Activated CD4-positive, alpha-beta T cell treated with anti-CD3 and anti-CD28 coated beads, Interleukin-2, amount 50 U/mL, for 4 hours (primary cell): ENCODE measurements at places on chromosomes 1 and 21.
A peak's percentile ranks its signal among the peaks of the same experiment; 100 is the strongest.

DNA sequence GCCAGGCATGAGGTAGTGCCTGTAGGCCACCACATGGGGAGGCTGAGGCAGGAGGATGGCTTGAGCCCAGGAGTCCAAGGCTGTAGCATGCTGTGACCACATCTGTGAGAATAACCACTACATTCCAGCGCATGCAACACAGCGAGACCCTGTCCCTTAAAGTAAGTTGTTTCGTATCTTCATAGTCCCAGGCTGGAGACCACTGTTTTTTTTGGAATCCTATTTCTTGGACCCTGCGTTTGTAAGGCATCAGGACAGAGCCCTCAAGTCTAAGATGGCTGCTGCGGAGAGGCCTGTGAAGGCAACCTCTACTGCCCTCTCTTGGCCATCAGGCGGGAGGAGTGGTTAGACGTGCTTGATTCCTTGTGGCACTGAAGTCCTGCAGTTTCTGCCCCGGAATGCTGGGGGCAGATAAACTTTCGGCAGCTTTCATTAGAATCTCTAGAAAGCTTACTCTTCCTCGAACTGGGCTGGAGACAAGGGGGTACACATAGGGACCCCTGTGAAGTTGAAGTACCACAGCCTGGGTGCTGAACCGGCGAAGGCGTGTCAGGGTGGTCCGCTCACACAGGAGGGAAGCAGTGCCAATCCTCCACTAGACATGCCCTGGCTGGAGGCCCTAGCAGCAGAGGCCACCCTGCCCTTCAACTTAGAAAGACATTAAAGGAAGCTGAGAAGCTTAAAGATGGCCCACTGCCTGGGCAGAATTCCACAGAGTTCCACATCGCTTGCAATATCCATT lies 36.6 kb downstream of the RABIF start:
- DNase-seq, result no peak

DNA sequence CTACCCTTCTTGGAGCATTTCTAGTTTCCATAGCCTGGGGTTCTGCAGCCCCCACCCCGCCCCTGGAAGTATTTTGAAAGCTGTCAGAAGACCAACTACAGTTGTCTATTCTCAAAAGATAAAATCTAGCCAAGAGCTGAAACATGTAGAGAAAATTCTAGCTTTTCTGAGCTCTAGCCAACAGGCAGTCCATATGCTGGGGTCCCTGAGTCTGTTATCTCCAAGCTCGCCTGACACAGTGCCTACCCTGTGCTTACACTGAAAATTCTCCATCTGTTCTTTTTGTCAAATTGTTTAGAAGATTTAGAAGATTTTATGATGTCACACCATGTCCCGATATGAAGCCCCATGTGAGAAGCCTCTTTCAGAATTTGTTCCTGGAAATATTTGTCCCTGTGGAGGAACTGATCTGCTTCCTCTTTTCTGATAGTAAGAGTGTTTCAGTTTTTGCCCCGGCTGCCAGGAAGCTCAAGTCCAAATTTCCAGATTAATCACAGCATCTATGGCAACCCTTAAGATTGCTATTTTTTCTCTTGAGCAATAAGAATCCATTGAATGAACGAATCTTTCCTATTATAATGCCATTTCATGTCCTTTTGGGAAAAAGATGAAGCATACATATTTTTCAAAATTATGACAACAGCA lies 23.7 kb upstream of the CSF3R start:
- DNase-seq, result no peak

DNA sequence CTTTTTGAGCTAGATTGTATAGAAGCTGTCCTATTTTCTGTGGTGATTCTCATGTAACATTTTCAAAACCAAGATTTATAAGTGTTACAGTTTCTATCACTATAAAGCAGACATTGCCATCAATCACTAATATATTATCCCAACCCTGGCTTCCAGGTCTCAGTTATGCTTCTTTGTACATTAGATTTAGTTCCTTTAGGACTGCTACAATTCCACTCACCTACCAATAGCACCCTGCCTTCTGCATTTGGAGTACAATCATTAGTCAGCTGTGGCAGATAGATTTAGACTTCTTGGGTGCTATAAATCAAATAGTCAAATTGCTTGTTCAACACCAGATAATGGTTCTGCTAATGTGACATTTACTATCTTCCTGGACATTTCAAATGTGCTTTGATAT lies 281.6 kb downstream of the BRINP3 start:
- DNase-seq, result no peak

DNA sequence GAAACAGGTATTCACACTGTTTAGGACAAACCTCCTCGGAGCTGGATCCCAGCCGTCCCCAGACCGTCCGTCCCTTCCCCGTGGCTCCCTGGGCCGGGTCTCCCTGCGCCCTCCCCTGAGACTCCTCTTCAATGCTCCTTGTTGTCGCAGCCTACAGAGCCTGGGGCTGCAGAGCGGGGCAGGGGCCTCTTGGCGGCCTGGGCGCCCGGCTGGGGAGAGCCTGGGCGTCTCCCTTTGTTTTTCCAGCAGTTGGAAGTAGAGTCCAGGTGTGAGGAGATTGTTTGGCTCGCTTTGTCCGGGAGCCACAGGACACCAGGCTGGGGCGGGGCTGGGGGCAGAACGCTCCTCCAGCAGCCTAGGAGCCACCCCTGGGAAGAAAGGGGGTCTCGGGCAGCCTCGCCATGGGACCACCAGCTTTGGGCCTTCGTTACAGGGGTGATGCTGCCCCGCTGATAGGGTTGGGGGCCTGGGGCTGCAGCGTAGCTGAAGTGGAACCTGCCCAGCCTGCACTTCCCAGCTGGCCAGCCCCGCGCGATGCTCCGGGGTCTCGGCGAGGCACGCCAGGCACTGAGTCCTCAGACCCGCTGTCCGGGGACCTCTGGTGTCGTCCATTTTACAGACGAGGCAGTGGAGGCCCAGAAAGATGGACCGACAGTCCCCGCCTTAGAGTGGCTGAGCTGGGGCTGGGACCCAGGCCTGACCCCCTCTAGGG lies 66.9 kb downstream of the PRDM16 start:
- no peak for DNase-seq

DNA sequence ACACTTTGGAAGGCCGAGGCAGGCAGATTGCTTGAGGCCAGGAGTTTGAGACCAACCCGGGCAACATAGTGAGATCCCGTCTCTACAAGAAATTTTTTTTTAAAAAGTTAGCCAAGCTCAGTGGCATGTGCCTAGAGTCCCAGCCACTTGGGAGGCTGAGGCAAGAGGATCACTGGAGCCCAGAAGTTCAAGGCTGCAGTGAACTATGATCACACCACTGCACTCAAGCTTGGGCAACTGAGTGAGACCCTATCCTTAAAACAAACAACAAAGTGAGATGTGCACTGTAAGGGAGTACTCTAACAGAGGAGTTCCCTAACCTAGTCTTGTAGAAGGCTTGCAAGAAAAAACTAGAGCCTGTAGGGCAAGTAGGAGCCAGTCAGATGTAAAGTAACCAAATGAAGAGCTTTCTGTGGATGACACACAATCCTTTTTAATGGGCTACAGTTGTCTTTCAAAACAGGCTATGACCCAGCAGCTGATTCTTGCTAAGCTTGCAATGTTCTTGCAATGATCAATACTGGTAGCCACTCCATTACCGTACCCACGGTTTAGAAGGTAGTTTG lies 38.0 kb upstream of the SRP9 start:
- DNase-seq, result no peak

DNA sequence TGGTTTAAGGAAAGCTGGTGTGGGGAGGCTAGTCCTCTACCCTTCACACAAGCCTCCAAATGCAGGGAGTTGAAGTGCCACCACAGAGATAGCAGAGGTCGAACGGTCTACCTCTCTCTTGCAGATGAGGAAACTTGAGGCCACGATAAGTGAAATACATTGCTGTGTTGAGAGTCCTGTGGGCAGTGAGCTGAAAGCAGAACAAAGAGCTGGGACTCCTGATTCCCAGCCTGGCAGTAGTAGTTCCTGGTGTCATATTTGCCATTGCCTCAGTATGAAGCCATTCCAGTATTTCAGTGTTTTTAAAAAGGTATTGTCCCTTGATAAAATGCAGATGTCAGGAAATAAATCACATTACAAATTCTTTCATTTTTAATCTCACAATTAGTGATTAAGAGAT lies 28.6 kb downstream of the AK4 start:
- no peak for DNase-seq

DNA sequence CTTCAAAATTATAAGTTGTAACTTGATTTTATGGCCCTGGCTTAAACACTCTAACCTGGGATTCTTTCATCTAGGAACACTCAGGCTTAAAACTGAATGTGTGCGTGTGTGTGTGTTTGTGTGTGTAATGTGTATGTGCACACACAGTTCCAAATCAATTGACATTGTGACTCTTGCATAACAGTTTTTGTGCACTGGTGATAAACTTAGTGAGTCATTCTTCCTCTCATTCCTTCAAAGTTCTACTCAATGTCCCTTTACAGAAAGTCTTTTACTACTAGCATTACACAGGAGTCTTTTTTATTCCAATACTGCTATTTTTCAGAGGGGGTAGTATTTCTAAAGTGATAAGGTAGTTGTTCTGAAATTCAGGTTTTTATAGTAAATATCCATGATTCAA lies 943.6 kb downstream of the KCNT2 start:
- no peak for DNase-seq

GRCh38 chr1:67312615-67313014 lies 4.9 kb downstream of the IL12RB2 start:
- no peak for DNase-seq

DNA sequence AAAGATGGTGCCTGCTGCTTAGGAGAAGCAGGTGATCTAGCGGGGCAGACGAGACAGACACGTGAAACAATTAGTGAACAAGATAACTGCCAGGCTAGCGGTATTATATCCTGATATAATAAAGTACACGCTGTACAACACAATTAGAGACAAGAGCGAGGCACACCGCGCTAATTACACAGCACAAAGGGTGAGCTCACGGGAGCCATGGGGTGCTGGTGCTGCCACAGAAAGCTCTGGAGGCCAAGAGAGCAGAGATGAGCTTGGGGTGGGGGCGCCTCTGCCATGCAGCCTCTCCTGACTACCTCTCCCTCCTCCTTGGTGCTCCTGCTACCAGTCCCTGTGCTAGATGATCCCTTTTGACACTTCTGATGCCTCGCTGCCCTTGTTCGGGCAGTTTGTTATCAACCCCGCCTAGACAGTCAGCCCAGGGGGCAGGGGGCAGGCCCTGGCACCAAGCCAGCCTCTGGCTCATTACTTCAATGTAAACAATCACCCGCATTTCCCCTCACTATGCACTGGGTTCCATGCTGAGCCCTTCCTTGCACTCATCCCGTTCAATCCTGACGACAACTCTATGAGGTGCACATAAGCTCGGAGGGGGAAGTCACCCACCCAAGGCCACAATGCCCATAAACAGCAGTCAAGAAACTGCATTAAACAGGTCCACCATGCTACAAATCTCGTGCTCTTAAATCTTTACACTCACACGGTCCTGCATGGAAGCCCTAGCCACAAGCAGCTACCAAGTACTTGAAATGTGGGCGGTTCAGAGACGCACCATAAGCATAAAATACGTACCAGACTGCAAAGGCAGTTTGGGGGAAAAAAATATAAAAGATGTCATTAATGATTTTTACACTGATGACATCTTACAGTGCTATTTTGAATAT lies 103.0 kb downstream of the SSBP3 start:
- no peak for DNase-seq

- no peak for DNase-seq
Measured at GRCh38 chr21:45332981-45333582, 45.4 kb upstream of the POFUT2 start.

GRCh38 chr1:199448646-199449045 lies 578.9 kb upstream of the NR5A2 start:
- DNase-seq, result no peak

GRCh38 chr21:34074283-34075090 lies 1.1 kb downstream of the MRPS6 start:
- DNase-seq, result no peak

- no peak for DNase-seq
Measured at GRCh38 chr1:159173320-159173719, 1.9 kb downstream of the CADM3 start.

DNA sequence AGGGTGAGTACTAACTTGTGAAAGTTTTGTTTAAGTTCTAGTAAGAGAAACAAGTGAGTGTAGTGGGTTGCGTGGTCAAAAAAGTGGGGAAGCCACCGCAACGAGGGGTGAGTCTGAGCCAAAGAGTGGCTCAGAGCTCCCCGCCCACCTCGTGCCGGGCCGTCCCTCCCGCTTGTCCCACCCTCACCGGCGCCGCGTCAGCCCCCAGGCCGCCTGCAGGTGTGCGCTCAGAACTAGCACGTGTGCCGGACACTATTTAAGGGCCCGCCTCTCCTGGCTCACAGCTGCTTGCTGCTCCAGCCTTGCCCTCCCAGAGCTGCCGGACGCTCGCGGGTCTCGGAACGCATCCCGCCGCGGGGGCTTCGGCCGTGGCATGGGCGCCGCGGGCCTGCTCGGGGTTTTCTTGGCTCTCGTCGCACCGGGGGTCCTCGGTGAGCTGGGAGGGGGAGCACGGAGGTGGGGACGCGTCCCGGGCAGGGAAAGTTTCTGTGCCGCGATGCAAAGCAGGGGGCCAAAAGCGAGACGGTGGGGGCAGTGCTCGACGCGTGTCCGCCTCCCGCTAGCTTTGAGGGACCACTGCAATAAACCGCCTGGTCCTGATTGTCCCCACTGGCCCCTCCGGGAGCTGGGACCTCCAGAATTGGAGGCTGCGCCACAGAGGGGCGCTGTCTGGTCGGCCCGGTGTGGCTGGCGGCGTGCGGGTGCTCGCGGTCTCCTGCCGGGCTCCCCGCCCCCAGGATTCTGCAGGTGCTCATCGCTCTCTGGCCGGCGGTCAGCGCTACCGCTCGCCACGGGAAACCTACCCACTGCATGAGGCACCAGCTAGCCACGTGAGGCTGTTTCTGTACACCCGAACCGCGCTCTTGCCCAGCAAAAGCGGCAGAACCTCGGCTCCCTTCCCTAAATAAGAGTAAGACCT lies at the start of gene CR2:
TSS of gene CR2 (plus strand) at position 283 of the 919 bp plus-strand sequence. CDS start at position 374, 91 bp downstream.
- DNase-seq, result peak; percentile 26

GRCh38 chr1:39105841-39106765 lies 80.0 kb downstream of the NDUFS5 start:
- DNase-seq, result peak; percentile 18

DNA sequence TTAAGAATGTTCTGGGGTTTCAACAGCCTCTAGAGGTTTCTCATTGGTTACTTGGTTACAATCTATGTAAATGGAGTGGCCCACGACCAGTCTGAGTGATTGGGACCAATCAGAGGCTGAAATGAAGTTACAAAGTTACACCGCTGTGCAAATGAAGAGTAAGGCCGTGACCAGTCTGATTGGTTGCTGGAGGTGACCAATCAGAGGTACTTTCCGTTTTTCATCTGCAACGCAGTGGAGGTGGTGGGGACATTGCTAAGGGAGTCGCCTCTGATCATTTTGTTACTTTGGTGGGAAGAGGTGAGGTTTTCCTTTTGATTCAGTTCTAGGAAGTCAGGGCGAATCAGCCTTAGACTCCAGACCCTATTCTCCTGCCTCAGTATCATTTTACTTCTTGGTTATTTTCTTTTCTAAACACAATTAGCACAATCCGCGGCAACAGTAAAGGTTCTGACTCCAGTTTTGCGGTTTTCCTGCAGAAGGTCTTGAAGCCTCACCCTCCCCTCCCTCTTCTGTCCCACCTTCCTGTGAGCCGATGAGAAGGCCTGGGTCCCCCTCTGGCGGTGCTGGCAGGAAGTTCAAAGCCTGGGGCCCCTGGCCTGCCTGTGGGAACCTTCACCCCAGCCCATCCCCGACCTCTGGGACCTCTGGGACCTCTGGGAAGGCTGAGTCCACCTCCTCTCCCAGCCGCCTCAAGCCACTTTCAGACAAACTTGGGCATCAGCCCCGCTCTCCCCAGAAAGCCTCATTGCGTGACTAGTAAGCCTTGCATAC lies 38.7 kb upstream of the TTC34 start:
- DNase-seq, result peak; percentile 49
